ENCODE measurements at places on chromosomes 3 and 15.

DNA sequence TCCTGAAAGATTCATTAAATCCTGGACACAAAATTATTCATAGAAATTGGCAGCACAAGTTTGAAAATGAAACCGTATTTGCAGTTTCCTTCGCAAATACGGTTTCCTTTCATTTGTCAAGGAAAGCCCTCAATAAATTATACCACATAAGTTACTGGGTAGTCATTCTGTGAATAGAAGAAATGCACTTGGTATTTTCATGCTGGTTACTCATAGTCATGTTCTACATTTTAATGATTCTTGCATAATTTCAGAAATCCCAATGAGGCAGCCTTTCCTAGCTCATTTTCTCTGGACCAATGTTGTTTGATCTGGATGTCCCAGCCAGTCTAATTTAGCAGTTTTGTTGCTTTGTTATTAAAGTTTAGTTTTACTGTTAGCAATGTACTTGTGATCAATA, 43.2 kb downstream of the MINAR1 start:
- no peak for DNase-seq

DNA sequence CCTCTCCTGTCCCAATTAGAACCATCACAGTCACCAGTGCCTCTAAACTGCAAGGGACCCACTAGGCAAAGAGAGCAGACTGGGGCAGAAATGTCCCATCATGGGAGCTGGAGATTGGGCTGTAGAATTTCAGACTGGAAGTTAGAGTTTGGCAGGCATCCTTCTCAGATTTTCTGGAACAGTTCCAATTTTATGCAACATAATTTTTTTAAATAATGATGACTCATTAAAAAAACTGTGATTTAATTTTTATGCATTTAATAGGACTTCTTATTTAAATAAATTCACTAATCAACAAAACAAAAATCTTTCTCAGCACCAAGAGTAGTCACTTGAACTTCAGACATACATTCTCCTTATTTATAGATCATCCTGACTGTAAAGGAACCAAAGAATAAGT, 84.6 kb upstream of the SLC7A14 start:
- no peak for DNase-seq

GRCh38 chr3:133747907-133748639, 1.9 kb downstream of the TF start:
- no peak for DNase-seq

DNA sequence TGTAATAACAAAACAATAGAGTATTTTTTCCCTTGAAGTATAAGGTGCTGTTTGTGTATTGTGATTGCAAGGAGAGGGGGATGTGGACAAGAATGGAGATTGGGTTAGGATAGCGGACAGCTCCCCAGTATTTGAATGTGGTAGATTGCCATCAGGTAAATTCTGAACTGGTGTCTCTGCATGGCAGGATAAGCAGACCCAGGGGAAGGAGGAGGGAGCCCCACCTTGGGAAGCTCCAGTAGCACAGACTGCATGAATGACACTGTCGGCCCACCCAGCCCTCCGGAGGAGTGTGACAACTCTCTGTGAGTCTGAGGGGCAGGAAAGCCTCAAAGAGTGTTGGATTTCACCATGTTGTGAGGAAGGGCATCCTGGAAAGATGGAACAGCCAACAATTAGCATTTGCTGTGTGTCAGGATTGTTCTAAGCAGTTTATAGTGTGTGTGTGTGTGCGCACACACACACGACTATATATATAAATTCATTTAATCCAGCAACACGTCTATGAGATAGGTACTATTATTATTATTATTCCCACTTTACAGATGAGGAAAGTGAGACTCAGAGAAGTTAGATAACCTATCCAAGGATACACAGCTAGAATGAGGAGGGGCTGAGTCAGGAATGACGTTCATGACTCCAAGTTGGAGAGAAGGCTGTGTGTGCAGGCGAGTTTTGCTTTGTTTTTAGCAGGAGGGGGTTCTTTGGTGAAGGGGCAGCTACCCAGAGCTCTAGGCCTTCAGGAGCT, 63.4 kb upstream of the LCTL start:
- no peak for DNase-seq

- no peak for DNase-seq
Measured at GRCh38 chr3:31917303-31918005, 63.6 kb downstream of the OSBPL10 start.

GRCh38 chr3:47909607-47910006, 106.6 kb downstream of the MAP4 start:
- no peak for DNase-seq

- no peak for DNase-seq
Measured at GRCh38 chr3:21754839-21755238, 3.8 kb upstream of the ZNF385D start.

GRCh38 chr3:61783993-61784718, 222.8 kb downstream of the PTPRG start:
- no peak for DNase-seq

DNA sequence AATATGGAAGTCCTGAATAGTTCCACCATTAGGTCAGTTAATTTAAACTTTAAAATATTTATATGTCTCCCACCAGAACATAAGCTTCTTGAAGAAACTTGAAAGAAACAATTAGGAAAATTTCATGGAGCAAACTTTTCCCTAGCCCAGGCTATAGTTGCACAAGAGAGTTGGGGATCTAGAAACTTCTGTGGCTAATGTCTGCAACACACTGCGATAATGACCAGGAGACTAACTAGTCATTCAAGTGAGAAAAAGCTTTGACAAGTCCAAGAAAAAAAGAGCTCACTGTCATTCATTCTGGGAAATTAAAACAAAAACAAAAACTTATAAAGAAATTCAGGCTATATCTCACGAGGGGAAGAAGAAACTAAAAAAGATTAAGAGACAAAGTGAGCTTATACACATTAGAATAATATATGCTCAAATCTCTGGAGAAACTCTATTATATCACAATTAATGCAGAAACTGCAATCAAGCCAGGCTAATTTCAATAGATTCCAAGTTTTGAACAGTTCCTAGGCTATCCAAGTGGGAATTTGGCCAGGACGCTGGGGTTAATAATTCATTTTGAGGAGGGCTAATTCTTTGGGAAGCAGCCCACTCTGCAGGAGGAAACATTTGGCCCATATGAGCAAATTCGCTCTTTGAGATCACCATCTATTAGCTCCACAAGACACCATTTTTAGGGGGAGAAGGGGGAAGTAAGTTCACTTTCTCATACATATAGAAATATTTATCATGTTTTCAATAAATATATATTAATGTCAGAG, 134.6 kb downstream of the MEIS2 start:
- DNase-seq: no peak

- DNase-seq: no peak
Measured at GRCh38 chr15:41913256-41913655, 19.4 kb upstream of the SPTBN5 start.

DNA sequence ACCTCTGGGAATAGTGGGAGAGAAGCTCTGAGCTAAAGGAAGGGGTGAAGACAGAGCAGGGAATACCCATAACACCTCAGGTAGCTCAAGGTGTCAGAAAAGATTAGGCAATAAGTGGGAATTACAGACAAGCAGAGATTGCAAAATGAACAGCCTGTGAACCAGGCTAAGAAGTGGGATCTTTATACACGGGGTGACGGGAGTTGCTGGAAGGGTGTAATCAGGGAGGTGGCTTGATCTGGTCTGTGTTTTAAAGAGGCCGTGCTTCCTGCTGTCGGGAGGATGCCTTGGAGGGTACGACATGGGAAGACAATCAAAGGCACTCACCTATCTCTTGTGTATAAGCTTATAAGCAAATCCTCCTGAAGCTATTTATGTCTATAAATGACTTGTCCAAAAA, 216.3 kb downstream of the CLSTN2 start:
- DNase-seq: no peak

DNA sequence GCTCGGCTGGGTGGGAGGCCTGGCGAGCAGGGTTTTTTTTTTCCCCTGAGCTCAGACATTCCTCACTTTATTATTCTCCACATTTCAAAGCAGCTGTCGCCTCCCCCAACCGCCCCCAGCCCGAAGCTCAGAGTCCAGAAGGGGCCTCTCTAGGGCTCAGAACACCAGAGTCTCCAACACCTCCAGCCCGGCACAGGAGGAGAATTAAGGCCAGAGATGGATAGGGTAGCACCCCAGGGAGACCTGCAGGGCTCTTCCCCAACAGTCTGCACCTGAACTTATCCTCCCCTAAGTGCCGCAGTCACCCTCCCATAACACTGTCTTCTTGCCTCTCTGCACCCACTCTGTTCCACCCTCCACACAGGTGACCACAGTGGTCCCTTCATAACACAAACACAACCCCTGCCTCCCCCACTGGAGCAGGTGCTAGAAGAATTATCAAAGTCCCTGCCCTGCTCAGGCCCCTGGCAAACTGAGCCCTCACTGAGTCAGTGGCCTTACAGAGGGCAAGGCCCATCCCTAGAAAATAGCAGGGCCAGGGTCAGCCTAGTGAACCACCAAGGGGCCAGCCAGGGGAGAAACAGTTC, 14.1 kb downstream of the MYL3 start:
- DNase-seq: no peak
